SHP77 (cell line): ENCODE measurements at places on chromosomes 12 and 14.
A peak's percentile ranks its signal among the peaks of the same experiment; 100 is the strongest.

DNA sequence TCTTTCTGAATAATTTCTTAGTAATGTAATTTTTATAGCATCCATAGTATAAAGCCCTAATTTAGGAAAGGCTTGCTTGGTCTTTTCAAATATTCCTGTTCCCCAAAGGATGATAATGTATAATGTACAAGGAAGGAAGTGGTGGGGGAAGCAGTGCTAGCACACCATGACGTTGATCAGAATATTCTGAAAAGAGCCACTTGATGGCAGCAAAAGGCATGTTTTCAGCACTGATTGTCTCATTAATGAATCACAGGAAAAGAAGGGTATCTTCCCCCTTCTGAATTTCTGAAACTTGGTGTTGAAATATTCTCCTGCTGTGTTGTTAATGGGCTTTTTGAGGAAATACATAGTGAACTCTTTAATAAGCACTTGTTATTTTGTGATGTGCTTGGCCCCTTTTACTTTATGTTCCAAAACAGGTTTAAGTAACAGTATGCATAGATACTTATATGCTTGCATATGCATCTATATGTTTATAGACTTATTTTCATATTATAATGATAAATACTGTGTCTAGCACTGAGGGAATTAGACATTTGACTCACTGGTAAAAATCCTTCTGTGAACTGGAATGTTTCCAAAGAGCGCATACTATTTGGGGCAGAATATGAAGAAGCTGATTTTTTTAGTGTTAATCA lies 122.0 kb downstream of the TMEM117 start:
- DNase-seq: peak; percentile 21

- no peak for DNase-seq
Measured at GRCh38 chr12:62736596-62736995, 198.4 kb downstream of the PPM1H start.

GRCh38 chr12:124518051-124518932 lies 49.1 kb downstream of the NCOR2 start:
- DNase-seq: peak; percentile 94

GRCh38 chr12:52234223-52234810 lies 1.3 kb downstream of the KRT7 start:
- no peak for DNase-seq

GRCh38 chr12:91109148-91109564 lies 2.1 kb downstream of the LUM start:
- DNase-seq: peak; percentile 24

DNA sequence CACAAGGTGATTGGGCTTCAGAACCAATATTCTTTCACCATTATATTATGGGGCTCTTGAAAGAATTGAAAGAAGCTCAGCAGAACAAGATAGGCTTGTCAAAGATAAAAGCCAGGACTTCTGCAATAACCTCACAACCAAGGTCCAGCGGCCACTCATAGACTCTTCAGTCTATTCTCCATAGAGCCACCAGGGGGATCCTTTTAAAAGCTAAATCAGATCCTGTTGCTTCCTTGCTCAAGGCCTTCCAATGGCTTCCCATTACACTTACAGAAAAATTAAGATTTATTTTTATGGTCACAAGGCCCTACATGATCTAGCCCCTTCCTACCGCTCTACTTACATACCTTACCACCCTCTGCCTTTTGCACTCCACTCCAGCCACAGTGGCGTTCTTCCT lies 169.6 kb downstream of the C12orf42 start:
- DNase-seq: peak; percentile 10

DNA sequence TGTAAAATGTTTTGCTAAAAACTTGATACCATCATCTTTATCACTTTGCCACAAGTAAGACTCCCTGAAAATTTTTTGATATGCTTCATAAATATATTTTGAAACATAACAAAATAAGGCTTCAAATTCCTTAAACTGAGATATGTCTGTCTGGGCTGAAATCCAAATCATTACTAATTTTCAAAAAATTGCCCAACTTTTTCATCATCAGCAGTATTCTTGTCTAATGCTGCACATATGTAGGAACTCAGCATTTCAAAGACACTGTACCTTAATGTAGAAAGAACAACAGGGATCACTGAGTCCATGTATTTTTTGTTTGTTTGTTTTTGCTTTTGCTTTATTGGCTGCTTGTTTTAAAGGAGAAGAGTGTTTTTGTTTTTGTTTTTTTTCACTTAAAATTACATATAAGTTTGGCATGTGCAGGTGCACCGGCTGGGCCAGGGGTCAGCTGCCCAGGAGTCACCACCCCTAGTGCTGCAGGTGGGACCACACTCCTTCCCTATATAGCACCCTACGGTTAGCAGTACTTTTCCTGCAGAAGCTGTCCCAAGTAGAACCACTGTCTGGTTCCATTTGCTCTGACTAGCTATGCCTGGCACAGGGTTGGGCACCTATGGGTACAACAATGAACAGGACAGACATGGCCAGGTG lies 231.2 kb downstream of the PIK3C2G start:
- DNase-seq: no peak

- DNase-seq: no peak
Measured at GRCh38 chr12:108021949-108022522, 107.1 kb upstream of the WSCD2 start.

DNA sequence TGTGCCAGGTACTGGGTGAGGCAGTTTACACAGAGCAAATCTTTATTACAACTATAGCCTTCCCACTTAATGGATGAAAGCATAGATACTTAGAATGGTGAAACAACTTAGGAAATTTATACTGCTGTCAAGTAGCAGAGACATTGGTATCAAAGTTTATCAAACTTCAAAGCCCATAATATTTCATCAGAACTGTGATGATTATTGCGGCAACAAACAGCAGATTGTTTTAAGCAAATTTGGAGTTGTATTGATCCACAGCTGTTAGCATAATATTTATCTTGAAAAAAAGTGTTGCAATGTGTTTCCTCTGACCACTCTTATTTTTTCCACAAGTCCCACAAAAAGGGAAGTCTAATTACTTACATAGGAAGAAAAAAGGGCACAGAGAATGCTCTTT lies 2.0 kb upstream of the SLCO1B3 start:
- no peak for DNase-seq

DNA sequence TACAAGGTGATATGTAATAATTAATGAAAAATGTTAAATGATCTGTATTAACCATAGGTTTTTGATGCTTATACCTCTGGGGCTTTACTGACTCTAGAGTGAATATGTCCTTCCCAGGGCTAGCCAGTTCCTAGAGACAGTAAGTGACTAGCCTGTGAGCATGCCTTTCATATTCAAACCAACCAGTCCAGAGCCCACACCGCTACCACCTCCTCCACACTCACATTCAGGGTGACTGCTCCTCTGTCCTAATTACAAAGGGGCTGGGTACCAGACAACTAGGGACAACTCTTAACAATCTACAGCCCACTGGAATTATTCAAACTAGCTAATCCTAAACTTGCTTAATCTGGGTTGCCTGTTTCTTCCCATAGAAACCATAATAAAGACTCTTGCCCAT lies 49.0 kb downstream of the RALGAPA1 start:
- DNase-seq: no peak

DNA sequence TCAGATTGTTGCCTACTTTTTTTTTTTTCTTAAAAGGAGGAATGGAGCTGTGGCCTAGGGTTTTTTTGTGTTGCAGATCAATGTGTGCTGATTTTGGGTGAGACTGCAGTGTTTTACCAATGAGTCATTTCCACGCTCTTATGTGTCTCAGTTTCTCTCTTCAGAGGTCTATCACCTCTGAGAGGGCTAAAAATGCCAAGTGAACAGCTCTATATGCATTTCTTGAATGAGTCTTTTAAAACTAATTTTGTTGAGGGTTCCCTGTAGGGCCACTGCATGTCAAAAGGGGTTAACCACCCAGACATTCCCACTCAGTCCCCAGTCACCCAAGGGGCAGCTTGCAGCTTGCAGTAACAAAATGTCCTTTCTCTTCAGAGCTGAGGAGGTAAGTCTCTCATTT lies 24.3 kb upstream of the GLIPR1L2 start:
- no peak for DNase-seq

- DNase-seq: no peak
Measured at GRCh38 chr14:91231446-91231845, 13.1 kb downstream of the GPR68 start.

- DNase-seq: peak; percentile 76
Measured at GRCh38 chr12:132602572-132603239, 7.7 kb downstream of the LRCOL1 start.

DNA sequence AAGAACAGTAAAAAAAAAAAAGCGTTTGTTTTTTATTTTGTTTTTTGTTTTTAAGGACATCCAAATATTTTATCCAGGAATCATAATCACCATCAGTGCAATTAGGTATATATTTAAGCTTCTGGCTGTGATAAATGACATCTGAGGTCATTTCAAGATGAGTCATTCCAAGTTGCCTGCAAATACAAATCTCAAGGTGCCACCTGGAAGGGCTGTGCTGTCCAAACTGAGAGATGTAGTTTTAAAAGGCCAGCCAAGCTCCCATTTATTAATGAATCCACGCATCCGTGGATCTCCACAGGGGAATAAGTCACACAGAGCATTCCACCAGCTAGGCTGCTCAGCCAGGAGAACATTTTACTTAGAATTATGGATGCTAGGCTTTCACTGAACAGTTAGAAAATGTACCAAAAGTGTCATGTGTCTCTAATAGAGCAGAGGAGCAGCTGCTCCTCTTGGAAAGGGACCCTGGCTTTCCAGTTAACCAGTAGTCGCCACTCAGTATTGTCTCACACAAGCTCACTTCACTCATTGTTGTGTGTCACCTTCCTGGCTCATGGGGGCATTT lies 1151.4 kb upstream of the TMEM132C start:
- peak; percentile 40 for DNase-seq

DNA sequence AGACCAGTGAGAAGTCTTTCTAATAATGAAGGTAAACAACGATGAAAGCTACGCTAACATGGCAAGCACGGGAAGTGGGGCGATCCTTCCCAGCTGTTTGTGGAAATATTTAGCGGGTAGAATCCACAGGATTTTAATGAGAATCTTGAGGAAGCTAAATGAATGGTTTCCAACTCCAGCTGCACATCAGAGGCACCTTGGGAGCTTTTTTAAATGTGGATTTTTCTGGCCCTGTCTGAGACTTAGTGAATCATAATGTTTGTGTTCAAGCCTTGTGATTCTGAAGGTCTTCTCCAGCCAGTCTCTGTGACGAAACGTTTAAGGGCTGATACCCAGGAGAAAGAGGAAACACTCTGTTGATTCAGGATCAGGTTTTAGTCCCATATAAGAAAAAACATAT lies 169.8 kb downstream of the CAPZA3 start:
- DNase-seq: no peak

DNA sequence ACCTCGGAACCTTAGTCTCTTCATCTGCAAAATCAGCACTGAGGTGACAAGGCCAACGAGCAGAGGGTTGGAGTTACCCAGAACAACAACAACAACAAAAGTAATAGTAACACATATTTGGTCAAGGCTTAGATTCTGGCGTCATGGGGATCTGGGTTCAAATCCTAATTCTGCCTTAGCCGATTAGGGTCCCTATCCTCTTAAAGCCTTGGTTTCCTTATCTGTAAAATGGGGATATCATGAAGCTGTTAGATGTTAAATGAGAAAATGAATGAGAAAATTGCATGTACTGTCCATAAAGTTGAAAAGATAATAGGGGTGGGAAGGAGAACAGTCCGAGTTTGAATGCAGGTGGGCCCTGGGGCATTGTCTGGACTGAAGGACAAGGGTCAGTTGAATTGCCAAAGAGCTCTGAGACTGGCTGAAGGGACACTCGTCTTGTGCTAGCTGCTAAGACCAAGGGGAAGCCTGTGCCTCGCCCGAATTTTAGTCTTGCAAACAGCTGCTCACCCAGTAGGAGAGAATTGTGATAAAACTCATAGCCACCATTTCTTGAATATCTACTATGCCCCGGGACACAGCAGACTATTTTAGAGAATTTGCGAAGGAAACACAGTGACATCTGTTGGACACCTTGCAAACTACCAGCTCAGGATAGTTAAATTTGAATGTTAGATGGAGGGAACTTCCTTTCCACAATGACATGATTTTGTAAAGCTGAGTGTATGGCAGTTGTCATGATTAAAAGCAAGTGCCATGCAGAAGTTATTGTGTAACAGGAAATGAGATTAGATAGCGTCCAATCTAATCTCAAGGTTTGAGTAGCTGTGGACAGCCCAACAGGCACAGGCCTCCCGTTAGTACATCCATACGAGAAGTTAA lies 6.8 kb upstream of the HNF1A start:
- peak; percentile 22 for DNase-seq

DNA sequence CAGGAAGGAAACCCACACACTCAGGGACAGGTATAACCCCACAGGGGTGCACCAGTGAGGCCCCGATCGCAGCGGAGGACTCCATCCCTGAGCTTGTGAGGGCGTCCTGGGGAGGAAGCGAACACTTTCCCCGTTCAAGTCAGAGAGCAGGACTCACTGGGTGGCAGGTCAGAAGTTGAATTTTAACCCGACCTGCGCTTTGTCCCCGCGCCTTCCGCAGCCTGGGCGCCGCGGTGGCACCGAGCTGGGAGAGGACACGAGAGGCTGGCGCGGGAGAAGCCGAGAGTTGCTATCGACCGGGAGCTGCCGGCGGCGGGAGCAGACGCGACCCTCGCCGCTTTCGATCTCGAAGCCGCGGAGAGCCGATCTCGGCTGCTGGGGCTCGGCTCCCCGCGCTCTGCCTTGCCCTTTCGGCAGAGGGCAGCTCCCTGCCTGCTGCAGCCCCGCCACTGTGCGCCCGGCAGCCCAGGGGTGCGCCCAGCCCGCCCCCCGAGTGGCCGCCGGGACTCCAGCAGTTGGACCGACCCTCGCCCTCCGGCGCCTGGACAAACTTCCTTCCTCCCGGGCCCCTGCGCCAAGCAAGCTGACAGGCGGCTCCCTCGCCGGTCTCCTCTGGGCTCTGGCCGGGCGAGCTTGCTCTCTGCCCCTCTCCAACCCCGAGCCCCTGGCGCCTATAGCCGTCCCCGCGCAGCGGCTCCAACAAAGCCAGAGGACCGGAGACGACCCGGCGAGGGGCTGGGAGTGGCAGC lies 918 bp downstream of the LIN7A start:
- peak; percentile 57 for DNase-seq

DNA sequence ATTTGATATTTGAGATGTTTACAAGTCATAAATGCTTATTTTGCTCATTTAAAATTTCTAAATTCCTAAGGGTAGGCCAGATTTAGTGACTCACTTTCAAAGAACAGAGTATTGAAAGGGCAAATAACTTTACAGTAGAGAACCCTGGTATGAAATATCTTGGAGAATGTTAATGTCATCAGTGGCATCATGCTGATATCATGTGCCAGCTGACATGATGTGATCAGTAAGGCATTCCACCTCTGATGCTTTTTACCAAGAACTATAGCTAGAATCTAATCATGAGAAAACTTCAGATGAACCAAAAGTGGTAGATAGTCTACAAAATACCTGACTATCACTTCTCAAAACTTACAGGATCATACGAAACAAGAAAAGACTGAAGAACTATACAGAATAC lies 2.9 kb upstream of the FLRT2 start:
- no peak for DNase-seq

DNA sequence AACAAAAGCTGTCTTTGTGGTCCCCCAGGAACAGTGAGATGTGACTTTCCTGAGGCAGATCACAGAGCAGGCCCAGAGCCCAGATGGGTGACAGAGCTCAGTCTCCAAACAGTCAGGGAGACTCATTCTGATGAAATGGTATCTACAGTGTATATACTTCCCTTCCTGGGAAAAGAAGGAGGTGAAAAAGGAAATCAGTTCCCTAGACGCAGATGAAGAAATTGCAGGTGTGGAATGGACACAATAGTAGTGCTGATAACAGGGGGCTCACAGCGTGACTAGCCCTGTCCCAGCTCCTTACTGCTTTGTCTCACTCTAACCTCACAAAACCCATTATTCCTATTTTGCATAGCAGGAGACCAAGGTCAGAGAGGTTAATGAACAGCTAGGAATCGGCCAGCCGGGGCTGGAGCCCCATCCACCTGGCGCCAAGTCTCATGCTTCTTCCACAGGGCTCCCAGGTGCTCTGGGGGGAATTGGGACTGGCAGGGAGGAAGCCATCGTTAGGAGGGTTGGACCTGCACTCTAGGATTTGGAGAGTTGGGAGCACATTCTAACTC lies 11.9 kb downstream of the KCNH3 start:
- no peak for DNase-seq
